ENCODE measurements at places on chromosomes 5 and 9.

DNA sequence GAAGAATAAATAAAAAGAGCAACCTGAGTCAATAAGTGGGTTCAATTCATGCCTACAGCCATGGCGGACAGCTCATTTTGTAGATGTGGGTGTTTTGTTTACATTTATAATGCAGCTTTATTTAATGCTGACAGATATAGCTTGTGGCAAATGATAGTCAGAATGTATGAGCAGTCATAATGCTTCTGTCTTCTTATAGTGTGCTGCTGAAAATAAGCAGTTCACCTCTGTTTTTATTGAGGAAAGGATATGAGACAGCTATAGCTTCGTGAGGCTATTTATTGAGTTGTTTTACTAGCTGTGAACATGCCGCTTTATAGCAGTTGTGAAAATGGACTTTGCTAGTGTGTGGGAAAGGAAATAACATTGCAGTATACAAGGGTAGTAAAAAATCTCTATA, 147.4 kb downstream of the PBX3 start:
- no peak for DNase-seq

- no peak for DNase-seq
These were observed 134.5 kb upstream of the SEMA6A start for GRCh38 chr5:116709082-116709481.

DNA sequence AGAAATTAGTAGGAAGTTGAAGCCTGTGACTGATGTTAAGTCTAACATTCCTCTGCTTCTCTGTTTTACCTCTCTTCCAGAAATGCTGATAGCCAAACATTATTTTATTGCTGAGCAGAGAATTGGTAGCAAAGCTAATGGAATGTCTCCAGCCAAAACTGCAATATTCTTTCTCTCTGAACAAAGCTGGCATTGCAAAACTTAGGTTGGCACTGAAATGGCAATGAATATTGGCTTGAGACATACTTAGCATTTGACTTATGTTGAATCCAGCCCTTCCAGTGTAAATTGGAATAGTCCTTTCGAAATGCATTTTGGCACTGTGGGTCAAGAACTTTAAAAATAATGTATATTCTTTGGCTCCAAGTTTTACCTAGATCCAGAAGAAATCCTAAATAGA, 21.1 kb downstream of the FAF2 start:
- DNase-seq = no peak

DNA sequence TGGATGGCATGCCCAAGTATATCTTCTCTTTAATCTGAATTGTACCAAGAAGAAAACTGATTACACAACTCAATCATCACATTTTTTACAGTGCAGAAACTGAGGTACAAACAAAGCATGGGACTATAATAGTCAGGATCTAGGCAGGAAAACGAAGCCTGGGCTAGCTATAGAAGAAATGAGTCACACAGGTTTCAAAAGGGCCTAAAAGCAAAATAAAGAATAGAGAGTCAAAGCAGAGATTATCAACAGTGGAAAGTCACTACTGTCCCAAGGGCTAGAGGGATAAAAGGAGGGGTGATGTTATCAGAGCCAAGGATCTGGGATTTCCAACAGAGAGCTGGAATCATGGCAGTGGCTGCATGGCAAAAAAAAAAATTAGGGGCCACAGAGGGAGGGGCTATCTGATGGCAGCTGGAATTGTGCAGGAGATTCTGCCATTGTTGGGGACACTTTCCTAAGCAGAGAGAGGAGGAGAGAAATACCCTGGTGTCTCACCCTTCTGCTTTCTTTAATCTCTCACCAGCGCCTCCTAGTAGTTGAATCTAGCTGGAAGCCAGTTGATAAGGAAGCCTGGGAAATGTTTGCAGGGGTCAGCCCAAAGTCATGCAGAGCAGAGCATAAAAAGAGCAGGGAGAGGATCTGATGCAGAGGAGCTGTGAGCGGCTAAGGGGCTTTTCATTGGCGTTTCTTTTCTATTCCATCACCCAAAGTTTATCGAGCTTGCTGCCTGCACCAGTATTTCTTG, 343.2 kb downstream of the ACTL7B start:
- no peak for DNase-seq

DNA sequence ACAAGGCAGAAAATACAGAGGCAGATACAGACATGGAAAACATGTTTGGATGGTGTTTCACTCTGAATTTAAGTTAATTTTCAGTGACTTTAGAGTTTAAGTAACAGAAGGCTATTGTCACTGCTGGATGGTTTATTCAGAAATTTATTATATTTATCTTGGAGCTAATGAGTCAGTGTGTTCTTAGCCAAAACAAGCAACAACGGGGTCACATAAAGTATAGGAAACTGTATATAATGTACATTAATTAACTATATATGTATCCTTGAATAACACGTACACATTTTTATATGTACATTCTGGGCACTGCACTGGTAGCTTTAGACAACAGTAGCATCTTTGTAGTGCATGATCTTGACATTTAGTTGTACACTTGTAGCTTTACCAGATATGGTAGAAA, 30.7 kb downstream of the CYLC2 start:
- no peak for DNase-seq

All from activated T-helper 1 cell treated with anti-CD3 and anti-CD28 coated beads, Interleukin-2, amount 50 U/mL, for 16 hours (primary cell).